ENCODE measurements at places on chromosomes 3 and 15.

GRCh38 chr3:4826237-4827100, 152.8 kb upstream of the BHLHE40 start:
- DNase-seq, result no peak

DNA sequence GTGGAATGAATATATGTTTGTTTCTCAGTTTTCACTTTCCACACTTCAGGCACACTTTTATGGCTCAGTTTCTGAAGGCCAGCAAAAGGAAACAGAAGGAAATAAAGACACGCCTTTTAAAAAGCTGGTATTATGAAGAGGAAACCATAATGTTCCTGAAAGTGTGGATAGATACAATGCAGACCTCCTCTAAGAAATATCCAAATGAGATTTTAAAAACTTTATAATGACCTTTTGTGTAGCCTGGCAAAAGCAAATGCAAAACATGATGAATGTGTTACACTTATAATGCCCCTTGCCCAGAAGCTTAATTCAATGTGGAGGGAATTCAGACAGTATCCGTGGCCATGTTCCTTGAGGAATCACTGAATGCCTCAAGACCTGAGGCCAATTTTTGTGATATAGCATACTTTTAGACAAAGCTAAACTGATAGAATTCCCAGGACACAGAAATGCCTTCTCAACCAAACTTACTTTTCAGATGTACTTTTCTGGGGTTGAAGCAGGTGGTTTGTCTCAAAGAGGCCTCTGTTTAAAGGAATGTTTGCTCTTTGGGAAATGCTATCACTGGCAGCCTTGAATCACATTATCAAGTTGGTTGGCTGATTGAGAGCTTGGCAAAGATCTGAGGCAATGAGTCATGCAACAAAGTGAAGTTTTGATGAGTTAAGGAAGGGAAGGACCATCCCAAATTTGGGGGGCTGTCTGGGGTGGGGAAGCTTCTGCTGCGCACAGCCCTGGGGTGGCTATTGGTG, 77.1 kb upstream of the CACNA2D3 start:
- no peak for DNase-seq

- no peak for DNase-seq
Measured at GRCh38 chr3:73094951-73095350, 33.5 kb downstream of the EBLN2 start.

DNA sequence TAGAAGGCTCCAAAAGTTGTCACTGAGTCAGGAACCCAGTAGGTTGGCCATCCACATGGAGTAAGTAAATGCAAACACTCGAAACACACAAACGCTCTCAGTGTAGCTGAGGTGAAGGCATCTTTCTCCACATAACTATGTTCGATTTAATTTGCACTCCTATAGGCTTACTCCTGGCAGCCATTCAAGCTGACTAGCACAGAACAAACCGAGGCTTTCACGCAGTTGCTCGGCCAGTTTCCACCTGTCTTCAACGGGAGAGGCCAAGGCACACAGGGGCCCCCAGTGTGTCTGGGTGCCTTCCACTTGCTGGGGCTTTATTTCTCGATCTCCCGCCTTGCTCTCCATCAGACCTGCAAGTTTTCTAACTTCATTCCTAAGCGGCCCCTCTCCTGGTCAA, 18.9 kb downstream of the RGMA start:
- no peak for DNase-seq

GRCh38 chr3:128999102-128999501, 2.0 kb upstream of the EFCC1 start:
- DNase-seq, result no peak

- DNase-seq, result no peak
Measured at GRCh38 chr3:154977666-154978065, 102.5 kb upstream of the MME start.

DNA sequence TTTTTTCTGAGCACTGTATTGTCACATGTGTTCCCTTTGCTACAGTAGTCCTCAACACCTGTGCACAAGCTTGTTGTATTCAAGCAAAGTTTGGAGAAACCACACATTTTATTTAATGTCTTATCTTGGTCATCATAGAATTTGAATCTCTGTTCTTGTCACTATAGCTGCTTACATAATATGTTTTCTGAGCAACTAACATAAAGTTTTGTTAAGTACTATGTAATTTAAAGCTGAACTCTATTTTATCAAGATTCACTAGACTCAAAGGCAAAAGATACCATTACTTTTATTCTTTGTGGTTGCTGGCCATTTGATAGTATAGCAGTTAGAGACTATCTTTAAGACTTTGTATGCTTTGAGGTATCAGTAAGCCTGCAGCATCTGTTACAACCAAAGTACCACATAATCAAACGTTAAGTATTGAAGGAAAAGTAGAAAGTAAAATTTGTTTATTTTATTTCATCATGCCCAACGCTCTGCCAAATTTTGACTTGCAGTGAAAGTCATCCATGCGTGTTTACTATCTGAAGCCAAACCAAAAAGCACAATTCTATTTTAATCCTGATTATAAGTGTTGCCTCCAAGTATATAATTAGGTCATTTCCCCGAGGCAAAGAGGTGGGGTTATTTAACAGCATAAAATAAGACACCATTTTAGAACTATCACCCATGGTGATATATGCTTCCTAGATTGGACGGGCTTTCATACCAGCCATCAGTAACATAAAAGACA, 10.3 kb upstream of the ABHD10 start:
- DNase-seq, result no peak

DNA sequence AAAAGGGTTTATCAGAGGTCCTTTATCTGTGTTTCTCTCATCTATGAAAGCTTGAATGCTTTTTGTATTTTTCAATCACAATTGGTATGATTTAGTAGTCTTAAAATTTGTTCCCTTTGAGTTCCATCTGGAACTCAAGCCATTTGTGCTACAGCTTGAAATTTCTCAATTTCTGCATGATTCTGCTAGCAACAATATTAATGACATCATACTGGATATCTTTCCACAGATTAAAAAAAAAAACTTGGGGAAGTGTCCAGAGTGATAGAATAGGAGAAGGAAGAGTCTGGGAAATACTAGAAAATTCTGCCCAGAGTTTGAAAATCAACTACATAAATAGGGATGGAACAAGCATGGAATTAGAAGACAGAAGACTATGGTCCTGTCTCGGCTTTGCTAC, 9.3 kb upstream of the FBN1 start:
- no peak for DNase-seq

DNA sequence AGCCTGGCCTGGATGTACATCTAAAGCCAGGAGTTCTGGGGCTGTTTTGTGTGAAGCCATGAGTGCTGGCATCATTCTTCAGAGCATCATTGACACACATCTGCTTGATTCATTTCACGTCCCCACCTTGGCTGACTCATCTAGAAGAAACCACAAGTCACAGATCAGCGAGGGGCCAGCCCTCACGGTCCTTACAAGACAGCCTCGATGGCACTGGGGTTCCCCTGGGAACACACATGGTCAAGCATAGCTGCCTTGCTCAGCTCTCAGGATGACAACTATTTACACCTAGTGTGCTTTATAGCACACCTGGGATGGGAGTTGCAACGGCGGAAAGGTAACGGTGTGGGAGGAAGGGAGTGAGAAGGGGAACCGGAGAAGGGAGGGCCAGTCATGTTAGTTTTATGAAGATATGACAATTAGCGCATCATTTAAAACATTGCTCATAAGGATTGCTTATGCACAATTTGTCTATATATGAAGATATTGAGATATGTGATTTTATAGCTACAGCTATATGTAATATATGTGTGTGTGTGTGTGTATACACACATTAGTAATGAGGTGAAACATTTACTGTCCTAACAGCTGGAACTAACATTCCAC, 227.1 kb downstream of the RPLP1 start:
- no peak for DNase-seq

DNA sequence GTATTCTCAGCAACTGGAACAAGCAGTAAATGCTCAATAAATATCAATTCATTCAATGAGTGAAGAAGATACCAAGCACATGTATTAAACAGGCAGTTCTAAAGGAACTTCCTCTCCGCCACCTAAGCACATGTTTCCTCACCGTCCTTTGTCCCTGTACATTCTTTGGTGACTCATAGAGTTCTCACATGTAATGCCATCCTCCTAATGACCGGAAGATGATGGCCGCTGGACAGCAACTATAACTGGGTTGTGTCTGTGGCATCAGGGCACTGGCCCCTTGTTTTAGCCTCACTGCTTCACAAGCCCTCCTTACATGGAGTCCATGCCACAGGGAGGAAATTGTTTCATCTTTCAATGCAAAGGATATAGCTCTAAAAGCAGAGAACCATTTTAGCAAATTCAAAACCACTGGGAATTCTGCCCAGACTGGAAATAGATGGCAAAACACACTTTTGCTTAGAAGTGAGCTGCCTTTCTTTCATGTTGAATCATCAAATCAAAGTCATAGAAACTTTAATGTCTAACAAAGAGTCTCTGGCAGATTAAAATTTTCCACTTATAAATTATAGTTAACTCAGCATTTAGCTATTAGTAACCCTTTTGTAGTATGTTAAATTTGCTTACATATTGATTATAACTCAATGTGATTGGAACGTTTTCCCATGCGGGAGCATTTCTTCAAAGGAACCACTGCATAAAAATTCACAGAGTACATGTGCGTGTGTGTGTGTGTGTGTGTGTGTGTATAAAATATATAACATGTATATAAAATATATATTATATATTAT, 74.1 kb downstream of the GAP43 start:
- no peak for DNase-seq

DNA sequence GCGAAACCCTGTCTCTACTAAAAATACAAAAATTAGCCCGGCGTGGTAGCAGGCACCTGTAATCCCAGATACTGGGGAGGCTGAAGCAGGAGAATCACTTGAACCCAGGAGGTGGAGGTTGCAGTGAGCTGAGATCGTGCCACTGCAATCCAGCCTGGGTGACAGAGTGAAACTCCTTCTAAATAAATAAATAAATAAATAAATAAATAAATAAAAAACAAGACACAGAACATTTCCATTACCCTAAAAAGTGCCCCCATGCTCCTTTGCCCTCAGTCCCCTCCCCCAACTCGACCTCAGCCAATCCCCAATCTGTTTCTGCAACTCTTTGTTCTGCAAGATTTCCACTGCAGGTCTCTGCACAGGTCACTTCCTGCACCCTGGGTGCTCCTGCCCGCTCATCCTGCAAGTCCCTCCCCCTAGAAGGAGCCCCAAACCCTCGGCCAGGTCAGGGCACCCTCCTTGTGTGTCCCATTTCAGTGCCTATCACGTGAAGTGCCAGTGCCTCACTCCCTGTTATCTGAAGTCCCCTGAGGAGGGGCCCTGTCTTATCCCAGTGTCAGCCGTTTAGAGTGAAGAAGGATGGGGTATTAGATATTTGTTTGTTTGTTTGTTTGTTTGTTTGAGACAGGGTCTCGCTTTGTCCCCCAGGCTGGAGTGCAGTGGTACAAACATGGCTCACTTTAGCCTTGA, 1.1 kb downstream of the FAM240A start:
- DNase-seq, result no peak

DNA sequence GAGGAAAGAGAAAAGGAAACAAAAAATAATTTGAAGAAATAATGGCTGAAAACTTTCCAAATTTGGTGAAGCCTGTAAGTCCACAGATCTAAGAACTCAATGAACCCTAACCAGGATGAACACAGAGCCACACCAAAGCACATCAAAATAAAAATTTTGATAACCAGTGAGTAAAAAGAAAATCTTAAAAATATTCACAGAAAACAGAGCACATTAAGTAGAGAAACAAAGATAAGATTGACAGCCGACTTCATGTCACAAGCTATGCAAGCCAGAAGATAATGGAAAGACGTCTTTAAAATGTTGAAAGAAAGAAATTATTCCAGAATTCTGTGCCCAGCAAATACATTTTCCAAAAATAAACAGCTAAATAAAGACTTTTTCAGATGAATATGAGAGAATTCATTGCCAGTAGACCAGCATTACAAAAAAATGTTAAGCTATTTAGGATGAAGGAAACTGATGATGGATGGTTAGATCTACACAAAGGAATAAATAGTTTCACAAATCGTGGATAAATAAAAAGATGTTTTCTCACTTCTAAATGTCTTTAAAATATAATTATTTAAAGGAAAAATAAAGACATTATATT, 140.2 kb upstream of the SKOR1 start:
- no peak for DNase-seq

DNA sequence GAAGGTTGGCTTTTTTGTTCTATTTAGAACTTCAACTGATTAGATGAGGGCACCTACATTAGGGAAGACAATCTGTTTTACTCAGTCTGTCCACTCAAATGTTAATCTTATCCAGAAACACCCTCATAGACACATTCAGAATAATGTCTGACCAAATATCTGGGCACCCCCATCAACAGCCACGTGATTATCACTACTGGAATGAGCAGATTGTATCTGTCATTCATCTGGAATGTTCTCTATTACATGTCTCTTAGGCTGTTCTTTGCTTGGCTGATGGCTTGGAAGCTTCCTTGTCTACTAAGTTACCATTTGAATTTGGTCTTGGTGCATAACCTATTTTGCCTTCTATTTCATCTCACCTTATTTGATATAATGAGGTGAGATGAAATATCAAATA, 15.7 kb upstream of the LRRC58 start:
- no peak for DNase-seq

DNA sequence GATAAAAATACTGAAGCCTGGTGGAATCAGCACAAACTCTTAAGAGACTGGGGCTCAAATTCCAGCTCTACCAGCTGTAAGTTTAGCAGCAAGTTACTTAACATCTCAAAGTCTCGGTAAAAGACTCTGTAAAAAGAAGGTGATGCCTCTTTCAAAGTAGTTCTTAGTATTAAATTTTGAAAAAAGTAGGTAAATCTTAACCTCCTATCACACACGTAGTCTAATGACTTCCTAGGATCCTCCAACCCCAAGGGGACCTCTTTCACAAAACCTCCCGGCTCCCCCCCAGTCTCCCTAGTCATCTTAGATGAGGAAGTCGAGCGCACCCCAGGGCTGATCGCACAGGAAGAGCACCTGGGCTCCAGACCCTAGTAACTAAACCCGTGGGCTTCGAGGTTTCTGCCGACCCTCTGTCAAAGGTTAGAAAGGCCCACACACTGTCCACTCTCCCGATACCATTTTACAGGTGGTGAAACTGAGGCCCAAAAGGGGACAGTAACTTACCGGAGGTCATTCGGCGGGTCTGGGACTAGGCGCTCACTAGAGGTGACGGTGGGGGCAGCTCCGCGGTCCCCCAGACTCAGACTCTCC, 427 bp downstream of the MBD4 start:
- DNase-seq, result peak; percentile 21

DNA sequence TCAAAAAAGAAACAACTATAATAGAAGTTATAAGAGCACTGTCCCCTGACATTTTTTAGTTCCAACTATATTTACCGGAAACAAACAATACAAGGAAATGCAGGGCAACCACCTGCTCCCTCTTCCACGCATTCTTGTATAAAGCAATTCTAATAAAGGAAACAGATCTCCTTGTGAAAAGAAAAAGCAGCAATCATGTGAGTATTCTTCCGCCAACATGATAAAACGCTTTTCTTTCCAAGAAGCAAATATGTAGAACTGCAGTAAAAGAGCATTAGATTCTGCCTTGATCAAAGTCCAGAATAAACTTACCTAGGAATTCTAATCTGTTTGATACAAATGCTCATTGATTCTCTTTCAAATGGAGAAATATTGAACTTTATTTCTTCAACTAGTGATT, 230.3 kb downstream of the CNTN3 start:
- DNase-seq, result no peak

GRCh38 chr15:92708635-92709034, 53.1 kb upstream of the FAM174B start:
- no peak for DNase-seq

- DNase-seq, result no peak
Measured at GRCh38 chr3:104628185-104628789, 738.4 kb upstream of the ALCAM start.

GRCh38 chr3:162166543-162166942, 669.9 kb downstream of the OTOL1 start:
- DNase-seq, result no peak

All from stimulated activated CD8-positive, alpha-beta memory T cell treated with anti-CD3 and anti-CD28 coated beads, Interleukin-4, amount 100 ng/mL, for 4 hours (primary cell).